Type B pancreatic cell (in vitro differentiated cells): ENCODE measurements at places on chromosomes 6 and 20.

- no peak for DNase-seq
Measured at GRCh38 chr20:17806739-17807441, 107.1 kb downstream of the BANF2 start.

- DNase-seq, result no peak
Measured at GRCh38 chr6:118122161-118122725, 215.2 kb downstream of the SLC35F1 start.

GRCh38 chr6:163564534-163564933, 150.0 kb downstream of the QKI start:
- no peak for DNase-seq

DNA sequence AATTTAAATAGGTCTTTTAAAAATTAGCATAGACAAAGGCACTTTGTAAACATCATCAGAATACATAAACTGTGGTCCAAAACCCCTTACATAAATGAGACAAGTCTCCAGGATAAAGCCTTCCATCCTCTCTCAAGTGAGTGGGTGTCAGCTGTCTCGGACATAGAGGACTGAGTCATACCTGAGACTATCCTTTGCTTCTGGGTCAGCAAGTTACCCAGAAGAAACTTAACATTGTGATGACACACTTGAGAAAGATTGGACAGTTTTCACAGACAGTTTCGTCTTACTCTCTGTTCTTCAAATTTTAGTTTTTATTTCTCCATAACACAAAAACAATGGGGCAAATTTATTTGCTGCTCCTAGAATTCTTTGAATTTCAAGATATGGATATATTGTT, 838.0 kb downstream of the DHX35 start:
- no peak for DNase-seq

- no peak for DNase-seq
Measured at GRCh38 chr20:34517114-34517505, 888 bp downstream of the DYNLRB1 start.

GRCh38 chr6:157368359-157369049, 12.5 kb upstream of the ZDHHC14 start:
- DNase-seq, result no peak

DNA sequence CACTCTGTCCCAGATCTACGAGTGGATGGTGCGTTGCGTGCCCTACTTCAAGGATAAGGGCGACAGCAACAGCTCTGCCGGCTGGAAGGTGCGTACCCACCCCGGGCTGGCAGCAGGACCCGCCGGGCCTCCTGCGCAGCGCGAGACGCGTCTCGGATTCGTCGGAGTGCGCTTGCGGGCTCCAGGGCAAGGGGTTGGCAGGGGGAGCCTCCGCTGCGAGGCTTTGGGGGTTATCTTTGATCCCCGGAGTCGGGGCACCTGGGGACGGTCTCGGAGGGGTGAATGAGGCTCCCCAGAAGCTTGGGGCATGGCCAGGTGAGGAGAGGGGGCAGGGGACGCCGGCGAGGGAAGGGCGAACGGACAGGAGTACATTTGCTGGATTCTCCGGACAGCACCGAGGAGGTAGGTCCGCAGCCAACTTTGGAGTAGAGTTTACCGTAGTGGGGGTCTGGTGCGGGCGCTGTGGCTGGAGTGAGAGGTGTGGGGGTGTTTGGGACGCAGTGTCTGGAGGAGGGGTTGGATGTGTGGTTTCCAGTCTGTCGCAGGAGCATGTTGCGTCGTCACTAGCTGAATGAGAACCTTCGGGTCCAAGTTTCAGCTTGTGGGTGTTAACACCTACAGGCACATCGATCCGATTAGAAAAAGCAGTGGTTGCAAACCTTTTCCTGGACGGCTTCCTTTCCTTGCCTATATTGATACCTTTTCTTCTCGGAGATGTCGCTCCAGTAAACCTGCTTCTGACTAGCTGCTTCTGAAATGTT, 1.2 kb downstream of the FOXO3 start:
- no peak for DNase-seq

GRCh38 chr20:58649288-58650180, 1.5 kb upstream of the STX16 start:
- DNase-seq, result no peak

DNA sequence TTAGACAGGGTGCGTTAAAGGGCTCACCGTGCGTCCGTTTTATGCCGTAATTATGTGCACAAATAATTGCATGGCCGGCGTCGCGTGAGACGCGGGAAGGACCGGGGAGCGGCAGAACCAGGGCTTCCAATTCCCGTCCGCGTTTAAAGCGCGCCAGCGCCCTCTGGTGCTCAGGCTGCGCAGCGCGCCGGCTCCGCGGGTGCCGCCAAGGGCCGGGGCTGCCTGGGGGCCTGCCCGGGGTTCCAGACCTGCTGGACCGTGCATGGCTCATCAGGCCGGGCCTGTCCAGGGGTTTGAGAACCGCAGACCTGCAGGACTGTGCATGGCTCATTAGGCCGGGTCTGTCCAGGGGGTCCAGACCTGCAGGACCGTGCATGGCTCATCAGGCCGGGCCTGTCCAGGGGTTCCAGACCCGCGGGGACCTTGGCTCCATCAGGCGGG, 369.0 kb downstream of the THBS2 start:
- peak; percentile 87 for DNase-seq

DNA sequence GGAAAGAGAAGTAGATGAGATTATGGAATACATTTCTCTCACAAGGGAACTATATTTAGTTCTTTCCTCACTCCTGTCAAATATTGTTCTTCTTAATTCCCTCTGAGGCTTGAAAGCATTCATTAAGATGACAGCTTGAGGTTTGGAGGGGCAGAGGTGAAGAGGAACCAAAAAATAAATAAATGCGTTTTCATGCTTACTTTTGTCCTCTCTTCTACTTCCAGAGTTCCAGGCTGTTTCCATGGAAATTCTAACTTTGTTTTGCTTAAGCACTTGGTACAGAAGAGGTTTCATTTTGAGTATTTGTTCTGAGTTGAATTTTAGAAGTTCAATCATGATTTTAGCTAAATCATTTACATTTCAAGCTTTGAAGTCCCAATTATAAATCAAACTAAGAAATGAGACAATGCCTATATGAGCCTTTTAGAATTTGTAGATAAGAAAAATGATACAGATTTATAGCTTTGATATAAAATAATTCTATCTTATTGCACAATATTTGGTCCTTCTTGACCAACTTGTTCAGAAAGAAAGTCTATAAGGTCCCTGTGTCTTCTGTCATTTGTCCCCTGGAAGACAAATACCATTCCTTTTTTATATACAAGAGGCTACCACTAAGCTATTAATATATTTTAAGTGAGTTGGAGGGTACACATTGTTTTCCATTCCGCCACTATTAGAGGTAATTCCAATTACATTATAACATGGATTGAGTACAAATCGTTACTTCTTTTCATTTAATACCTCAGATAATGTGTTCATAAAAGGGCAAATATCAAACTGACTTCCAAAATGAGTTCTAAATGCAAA, 16.3 kb downstream of the RBM24 start:
- no peak for DNase-seq

DNA sequence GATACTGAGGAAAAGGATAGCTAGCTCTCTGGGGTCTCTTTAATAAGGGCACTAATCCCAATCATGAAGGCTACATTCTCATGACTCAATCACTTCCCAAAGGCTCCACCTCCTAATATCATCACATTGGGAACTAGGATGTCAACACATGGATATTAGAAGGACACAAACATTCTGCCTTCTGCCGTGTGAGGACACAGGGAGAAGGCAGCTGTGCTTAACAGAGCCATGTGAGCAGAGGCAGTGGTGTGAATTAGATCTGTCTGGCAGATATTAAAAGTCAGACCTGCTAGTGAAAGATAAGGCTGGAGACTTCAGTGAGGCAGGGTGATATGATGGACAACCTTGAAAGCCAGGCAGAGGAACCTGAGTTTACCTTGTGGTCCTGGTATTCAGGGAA, 341.9 kb downstream of the ARHGAP18 start:
- no peak for DNase-seq

DNA sequence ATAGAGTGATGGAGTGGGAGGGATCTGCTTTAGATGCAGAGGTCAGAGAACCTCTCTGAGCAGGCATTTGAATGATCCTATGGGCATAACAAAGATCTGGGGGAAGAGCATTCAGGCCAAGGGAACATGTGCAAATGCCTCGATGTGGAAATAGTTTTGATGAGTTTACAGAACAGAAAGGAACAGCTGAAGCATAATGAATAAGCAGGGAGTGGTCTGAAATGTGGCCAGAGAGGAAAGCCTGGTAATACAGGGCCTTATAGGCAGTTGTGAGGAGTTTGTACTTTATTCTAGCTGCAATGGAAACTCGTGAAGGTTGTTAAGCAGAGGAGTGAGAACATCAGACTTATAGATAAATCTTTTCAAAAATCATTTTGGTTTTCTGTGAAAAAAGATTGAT, 33.0 kb upstream of the ME1 start:
- no peak for DNase-seq

- DNase-seq, result no peak
Measured at GRCh38 chr20:2373098-2373497, 7.6 kb upstream of the TGM6 start.

DNA sequence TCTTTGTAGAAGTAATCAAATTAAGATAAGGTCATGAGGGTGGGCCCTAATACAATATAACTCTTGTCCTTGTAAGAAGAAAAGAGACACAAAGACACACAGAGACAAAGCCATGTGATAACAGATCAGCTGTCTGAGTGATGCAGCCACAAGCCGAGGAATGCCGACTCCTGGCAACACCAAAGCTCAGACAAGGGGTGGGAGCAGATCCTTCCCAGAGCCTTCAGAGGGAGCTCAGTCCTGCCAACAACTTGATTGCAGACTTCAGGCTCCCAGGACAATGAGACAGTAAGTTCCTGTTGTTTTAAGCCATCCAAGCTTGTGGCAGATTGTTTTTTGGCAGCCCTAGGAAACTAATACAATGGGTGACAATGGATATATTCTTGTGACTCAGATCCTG, 325.0 kb upstream of the AGPAT4 start:
- DNase-seq, result no peak

- DNase-seq, result no peak
Measured at GRCh38 chr6:115817161-115817560, 243.5 kb downstream of the FRK start.

- DNase-seq, result no peak
Measured at GRCh38 chr6:142551274-142551811, 249.5 kb downstream of the ADGRG6 start.

- DNase-seq, result no peak
Measured at GRCh38 chr6:91079969-91080368, 493.1 kb upstream of the MAP3K7 start.

GRCh38 chr20:57570145-57570850, 9.4 kb downstream of the PCK1 start:
- no peak for DNase-seq

DNA sequence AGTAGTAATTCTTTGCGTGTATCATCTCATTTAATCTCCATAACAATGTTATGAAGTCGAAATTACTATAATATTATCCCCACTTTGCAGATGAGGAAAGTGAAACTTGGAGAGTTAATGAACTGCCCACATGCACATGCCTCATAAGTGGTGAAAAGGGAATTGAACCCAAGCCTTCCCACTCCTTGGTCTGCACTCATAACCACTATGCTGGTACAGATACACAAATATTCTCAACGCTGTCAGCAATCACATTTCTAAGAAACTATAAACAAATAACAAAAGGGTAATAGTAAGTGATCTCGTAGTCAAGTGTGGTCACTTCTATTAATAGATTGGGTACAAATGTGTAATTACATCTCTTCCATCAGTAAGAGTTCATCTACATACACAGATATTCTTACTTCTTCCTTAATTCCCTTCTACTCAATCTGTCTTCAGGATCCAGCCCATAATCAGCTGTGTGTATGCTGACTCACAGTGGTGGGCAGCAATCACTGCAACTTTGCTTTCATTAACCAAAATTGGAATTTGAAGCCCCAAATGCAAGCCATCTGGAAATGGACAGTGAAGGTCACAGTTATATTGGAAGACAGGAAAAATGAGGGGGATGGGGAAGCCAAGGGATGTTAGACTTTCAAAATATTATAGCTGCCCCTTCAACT, 6.6 kb downstream of the PRSS35 start:
- DNase-seq, result no peak

DNA sequence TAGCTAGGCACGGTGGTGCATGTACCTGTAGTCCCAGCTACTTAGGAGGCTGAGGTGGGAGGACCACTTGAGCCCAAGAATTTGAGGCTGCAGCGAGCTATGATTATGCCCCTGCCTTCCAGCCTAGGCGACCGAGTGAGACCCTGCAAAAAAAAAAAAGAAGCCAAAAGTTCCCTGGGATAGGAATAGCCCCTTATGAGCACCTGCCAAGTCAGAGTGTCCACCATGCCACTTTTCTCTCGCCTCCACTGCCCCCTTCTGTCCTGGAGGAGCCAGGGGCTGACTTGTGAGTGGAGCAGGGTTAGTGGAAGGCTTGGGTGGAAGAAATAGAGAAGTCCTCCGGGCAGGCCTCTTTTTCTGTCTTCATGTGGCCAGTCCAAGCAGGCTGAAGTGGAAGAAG, 12.1 kb upstream of the DDX27 start:
- no peak for DNase-seq

DNA sequence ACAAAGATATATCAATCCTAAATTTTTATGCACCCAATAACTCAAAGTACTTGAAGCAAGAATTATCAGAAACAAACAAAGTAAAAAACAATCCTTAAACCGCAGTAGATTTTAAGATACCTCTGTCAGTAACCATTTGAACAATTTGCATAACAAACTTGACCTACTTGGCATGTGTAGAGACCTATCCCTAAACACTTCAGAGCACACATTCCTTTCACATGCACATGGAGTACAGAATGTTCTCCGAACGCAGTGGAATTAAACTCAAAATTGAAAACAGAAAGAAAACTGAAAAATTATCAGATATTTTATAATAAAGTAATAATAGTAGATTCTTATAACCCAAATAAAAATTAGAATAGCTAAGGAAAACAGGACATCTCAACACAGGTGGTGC, 162.6 kb upstream of the THBS2 start:
- no peak for DNase-seq

DNA sequence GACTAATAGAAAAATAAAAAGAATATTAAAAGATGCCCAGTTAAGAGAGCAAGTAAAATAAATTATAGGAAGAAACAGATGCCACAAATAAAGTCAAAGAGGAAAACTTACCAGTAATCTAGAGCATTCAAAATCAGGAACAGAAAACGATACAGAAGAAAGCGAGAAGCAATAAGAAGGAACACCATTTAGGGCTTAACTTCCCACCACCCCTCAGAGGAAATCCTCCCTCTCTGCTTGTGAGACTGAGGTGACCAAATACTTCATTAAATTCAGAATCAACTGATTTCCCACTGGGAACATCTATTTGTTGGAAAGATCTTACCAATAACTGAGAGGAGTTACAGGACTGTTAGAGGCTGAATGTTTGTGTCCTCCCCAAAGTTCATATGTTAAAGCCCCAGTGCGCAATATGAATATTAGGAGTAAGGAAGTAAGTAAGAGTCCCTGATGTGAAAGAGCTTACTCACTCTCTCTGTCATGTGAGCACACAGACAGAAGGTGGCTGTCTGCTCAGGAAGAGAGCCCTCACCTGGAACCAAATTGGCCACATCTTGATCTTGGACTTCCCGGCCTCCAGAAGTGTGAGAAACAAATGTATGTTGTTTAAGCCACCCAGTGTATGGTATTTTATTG, 19.5 kb downstream of the KATNA1 start:
- no peak for DNase-seq
